Activated T-helper 1 cell treated with anti-CD3 and anti-CD28 coated beads, Interleukin-12 subunit alpha, Interleukin-12 subunit beta, Interleukin-2, Interleukin-4 antibody, amounts not matched to agents 30 ng/mL and 10 ng/mL and 1 ng/mL, durations not matched to agents 14 hours and 24 hours and 36 hours (primary cell): ENCODE measurements at places on chromosomes 1 and 21.
A peak's percentile ranks its signal among the peaks of the same experiment; 100 is the strongest.

- H3K27me3 ChIP-seq: no peaks in the 10 kb centered on the region
- peaks cover 6% of the 10 kb centered on the region for H3K36me3 ChIP-seq
- peaks cover 4% of the 10 kb centered on the region for H3K4me1 ChIP-seq
- H3K4me3 ChIP-seq: no peak overlapping the region
- DNase-seq: no peak
These were observed 12.5 kb downstream of the SMIM12 start for GRCh38 chr1:34847094-34847493.

DNA sequence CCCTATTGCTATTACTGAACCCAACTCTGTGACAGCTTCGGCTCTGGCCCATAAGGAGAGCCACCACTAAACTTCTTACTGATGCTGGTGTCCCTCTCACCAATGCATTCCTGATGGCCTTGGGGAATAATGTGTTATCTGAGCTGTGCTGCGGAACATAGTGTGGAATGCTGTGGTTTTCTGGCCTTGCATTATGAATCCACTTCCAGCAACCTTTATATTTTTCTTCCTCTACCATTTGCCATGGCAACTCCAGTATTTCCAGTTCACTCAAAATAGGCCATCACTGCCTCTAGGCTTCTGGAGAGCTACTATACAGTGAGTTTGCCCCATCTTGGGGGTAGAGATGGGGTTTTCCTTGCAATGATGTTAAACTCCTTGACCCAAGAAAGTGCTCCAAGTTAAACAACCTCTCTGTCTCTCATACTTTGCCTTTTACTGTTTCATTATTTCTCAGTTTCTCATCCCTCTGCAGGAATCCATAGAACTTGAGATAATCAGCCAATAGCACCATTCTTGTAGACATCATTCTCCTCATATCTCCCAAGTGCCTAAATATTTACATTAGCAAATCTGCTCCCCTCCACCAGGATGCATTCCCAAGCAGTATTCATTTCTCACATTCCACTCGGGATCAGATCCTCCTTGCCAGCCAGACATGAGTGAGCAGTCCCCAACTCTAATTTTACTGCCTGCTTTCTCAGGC lies 11.1 kb upstream of the RAVER2 start:
- no peaks in the 10 kb centered on the region for H3K36me3 ChIP-seq
- H3K4me1 ChIP-seq: no peaks in the 10 kb centered on the region
- H3K27me3 ChIP-seq: peaks cover 3% of the 10 kb centered on the region
- no peak overlapping the region for H3K27ac ChIP-seq

DNA sequence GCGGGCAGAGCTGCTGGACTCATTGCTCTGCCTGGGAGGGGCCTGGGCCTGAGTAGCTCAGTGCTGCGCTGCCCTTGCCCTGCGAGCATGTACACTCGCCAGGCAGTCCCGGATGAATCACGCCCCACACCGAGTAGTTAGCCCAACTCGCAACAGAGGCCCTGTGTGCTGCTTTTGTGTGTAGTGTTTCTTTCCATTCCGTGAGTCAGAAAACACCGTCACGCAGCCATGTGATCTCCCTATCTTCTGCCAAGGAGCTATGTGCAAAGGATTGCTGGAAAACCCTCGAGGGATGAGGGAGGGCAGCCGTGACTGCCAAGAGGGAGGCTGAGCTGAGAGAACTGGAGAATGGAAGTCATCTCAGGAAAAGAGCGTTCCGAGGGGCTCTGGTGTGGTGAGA lies 37.3 kb downstream of the NENF start:
- no peaks in the 10 kb centered on the region for H3K36me3 ChIP-seq
- H3K27ac ChIP-seq: peak overlapping the region; percentile 33
- H3K4me3 ChIP-seq: no peak overlapping the region
- no peak for DNase-seq
- H3K27me3 ChIP-seq: peaks cover 5% of the 10 kb centered on the region
- no peaks in the 10 kb centered on the region for H3K4me1 ChIP-seq

DNA sequence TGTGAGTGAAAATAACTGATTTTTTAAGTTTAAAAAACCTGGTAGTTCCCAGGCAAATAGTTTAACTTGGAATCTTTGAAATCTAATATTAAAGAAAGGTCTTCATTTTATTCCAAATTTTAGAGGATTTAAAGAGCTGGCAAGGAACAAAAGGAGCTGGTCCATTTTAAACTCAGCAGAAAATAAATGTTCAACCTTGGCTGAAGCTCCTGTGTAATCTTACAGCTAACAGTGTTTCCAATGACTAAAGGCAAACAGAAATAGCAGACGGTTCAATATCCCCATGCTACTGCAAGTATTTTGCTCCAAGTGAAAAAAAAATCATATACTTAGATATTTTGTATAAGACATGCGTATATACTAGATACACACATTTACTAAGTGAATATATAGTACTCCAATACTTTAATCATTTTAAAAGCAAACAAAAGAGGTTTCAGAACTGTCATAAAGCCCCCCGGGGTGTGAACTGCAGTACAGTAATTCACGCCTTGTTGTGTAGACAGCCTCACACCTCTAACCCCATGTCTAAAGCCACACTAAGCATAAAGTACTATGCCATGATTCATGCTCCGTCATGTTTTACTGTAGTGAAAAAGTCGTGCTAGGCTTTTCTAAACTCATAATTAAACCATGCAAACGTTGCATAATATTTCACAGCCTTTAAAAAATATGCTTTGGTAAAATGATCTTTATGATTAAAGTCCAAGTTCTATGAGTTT lies 132.2 kb downstream of the CLIC6 start:
- H3K36me3 ChIP-seq: peaks cover 49% of the 10 kb centered on the region
- peaks cover 35% of the 10 kb centered on the region for H3K4me1 ChIP-seq
- H3K27me3 ChIP-seq: no peaks in the 10 kb centered on the region
- no peak overlapping the region for H3K4me3 ChIP-seq
- H3K27ac ChIP-seq: no peak overlapping the region

- no peaks in the 10 kb centered on the region for H3K27me3 ChIP-seq
- no peak overlapping the region for H3K27ac ChIP-seq
- no peaks in the 10 kb centered on the region for H3K4me1 ChIP-seq
These were observed 93.5 kb downstream of the KIF26B start for GRCh38 chr1:245248231-245248731.

DNA sequence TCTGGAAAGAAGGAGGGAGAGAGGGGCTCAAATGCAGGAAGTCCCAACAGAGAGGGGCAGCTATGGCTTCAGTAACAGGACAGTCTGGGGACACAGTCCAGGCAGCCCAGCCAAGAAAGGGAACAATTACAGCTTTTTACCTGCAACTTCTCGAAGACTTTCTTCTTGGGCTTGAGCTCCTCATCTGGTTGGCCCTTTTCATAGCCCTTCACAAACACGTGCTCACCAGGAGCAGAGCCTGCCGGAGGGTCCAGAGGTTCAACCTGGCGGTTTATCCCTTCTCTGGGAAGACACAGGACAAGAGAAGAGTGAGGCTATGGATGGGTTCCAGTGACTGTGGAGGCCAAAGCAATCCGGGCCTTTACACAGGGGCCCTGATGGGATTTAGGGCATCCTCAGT lies 37.9 kb downstream of the YARS1 start:
- H3K27me3 ChIP-seq: no peaks in the 10 kb centered on the region
- H3K27ac ChIP-seq: no peak overlapping the region
- DNase-seq: no peak
- peaks cover 57% of the 10 kb centered on the region for H3K36me3 ChIP-seq
- peaks cover 16% of the 10 kb centered on the region for H3K4me1 ChIP-seq
- H3K4me3 ChIP-seq: no peak overlapping the region

- H3K36me3 ChIP-seq: no peaks in the 10 kb centered on the region
- DNase-seq: no peak
- H3K4me1 ChIP-seq: peaks cover 3% of the 10 kb centered on the region
- H3K4me3 ChIP-seq: no peak overlapping the region
- no peak overlapping the region for H3K27ac ChIP-seq
These were observed 104.4 kb downstream of the UCHL5 start for GRCh38 chr1:192954705-192955265.

- peaks cover 2% of the 10 kb centered on the region for H3K36me3 ChIP-seq
- H3K27ac ChIP-seq: peak overlapping the region; percentile 99
- H3K4me1 ChIP-seq: peaks cover 16% of the 10 kb centered on the region
These were observed 10.5 kb upstream of the SPEN start for GRCh38 chr1:15836772-15837669.

GRCh38 chr1:248841702-248842395 lies 3.8 kb downstream of the ZNF672 start:
- peaks cover 6% of the 10 kb centered on the region for H3K36me3 ChIP-seq
- H3K4me3 ChIP-seq: no peak overlapping the region
- H3K4me1 ChIP-seq: peaks cover 15% of the 10 kb centered on the region

- H3K36me3 ChIP-seq: no peaks in the 10 kb centered on the region
- DNase-seq: no peak
- no peaks in the 10 kb centered on the region for H3K4me1 ChIP-seq
- no peak overlapping the region for H3K4me3 ChIP-seq
These were observed 29.9 kb upstream of the ACTL8 start for GRCh38 chr1:17725084-17725719.

DNA sequence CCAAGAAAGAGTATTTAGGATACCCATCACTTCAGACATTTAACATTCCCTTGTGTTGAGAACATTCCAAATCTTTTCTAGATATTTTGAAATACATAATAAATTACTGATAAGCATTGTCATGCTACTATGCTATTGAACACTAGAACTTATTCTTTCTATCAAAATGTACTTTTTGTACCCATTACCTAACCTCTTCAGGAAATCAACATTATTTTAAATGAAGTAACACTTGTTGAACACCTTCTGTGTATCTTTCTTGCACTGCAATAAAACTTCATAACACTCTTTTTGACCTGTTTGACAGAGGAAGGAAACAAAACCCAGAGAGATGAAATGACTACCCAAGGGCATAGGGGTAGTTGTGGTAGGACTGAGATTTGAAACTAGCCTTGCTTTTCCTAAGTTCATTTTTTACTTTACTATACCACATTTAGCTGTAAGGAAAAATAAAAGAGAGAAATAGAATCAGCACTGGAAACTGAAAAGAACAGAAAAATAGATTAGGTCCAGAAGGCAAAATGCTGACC lies 99.4 kb downstream of the UCHL5 start:
- H3K4me1 ChIP-seq: peaks cover 5% of the 10 kb centered on the region
- no peak overlapping the region for H3K4me3 ChIP-seq
- peaks cover 2% of the 10 kb centered on the region for H3K27me3 ChIP-seq

DNA sequence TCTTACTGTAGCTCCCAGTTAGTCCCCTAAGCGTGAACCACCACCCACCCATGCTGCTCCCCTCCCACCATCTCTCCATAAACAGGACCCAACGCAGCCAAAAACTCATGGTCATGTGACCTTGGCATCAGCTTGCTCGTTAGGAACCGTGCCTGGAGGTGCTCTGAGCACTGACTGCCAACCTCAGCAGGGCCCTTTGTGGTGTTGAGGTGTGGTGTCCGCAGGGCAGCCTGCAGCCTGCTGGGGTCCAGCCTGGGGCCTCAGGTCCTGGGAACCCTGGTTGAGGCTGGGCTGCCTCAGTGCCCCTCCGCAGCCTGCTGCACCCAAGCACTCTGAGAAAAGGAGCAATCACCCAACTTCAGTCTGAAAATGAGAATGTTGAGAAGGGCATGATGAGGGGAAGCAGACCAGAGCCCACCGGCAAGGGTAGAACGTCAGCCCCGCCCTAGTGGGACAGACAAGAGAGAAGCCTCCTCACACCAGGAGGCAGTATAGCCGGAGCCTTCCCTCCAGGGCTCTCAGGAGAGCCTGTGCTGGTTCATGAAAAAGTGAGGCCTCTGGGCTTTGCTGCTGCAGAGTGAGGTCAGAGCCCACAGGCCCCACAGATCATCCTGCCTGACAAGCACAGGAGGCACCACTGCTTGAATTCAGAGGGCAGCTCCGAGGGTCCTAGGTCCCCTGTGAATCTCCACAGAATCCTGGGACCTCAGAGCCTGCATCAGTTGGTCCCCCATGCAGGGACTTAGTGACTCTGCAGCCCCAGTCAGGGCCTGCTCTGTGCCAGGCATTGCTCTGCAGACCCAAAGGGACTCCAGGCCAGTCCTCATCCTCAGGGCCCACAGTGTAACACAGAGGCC lies 4.9 kb upstream of the COL6A2 start:
- H3K36me3 ChIP-seq: peaks cover 3% of the 10 kb centered on the region
- H3K27me3 ChIP-seq: peaks cover 3% of the 10 kb centered on the region
- DNase-seq: no peak
- H3K4me3 ChIP-seq: no peak overlapping the region
- no peak overlapping the region for H3K27ac ChIP-seq

- H3K27ac ChIP-seq: no peak overlapping the region
- H3K4me3 ChIP-seq: no peak overlapping the region
- no peaks in the 10 kb centered on the region for H3K36me3 ChIP-seq
- no peak for DNase-seq
- H3K4me1 ChIP-seq: no peaks in the 10 kb centered on the region
- H3K27me3 ChIP-seq: no peaks in the 10 kb centered on the region
These were observed 51.6 kb downstream of the GRIK3 start for GRCh38 chr1:36982709-36983108.

GRCh38 chr1:25804244-25804963 lies 4.4 kb downstream of the SELENON start:
- H3K27me3 ChIP-seq: peaks cover 29% of the 10 kb centered on the region
- no peak overlapping the region for H3K27ac ChIP-seq
- DNase-seq: no peak
- peaks cover 3% of the 10 kb centered on the region for H3K36me3 ChIP-seq

GRCh38 chr1:85303440-85304162 lies 27.2 kb upstream of the BCL10 start:
- no peak for DNase-seq
- no peak overlapping the region for H3K27ac ChIP-seq
- H3K4me3 ChIP-seq: no peak overlapping the region
- peaks cover 14% of the 10 kb centered on the region for H3K4me1 ChIP-seq

- H3K4me3 ChIP-seq: no peak overlapping the region
- H3K27me3 ChIP-seq: no peaks in the 10 kb centered on the region
- H3K36me3 ChIP-seq: peaks cover 14% of the 10 kb centered on the region
- no peak for DNase-seq
- no peak overlapping the region for H3K27ac ChIP-seq
These were observed 82.1 kb upstream of the KIF1B start for GRCh38 chr1:10128101-10128765.

- peaks cover 43% of the 10 kb centered on the region for H3K4me1 ChIP-seq
- H3K36me3 ChIP-seq: peaks cover 6% of the 10 kb centered on the region
- peak overlapping the region; percentile 99 for H3K27ac ChIP-seq
- no peaks in the 10 kb centered on the region for H3K27me3 ChIP-seq
These were observed 53.4 kb downstream of the TOMM20 start for GRCh38 chr1:235075048-235075776.

GRCh38 chr1:30469426-30469825 lies 254.0 kb downstream of the MATN1 start:
- no peaks in the 10 kb centered on the region for H3K4me1 ChIP-seq
- H3K4me3 ChIP-seq: no peak overlapping the region
- H3K27me3 ChIP-seq: no peaks in the 10 kb centered on the region
- DNase-seq: no peak
- no peak overlapping the region for H3K27ac ChIP-seq
- H3K36me3 ChIP-seq: no peaks in the 10 kb centered on the region

DNA sequence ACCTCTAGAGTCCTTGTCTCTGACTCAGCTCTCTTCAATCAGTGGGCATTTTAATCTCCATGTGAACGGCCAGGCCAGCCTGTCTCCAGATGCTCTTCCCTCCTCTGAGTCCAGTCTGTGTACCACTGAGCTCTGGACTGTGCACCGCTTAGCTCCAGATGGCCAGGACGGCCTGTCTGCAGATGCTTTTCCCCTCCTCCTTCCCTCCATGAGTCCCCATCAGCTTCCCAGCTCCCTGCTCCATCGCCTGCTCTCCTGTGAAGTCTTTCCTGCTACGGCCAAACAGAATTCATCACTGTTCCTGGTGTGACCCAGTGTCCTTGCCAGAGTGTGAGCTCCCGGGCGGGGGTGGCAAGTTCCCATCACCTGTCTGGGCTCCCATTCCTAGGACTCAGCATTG lies 42.0 kb downstream of the STUM start:
- no peaks in the 10 kb centered on the region for H3K36me3 ChIP-seq
- H3K4me3 ChIP-seq: no peak overlapping the region
- peaks cover 8% of the 10 kb centered on the region for H3K27me3 ChIP-seq
- H3K27ac ChIP-seq: no peak overlapping the region
- no peaks in the 10 kb centered on the region for H3K4me1 ChIP-seq
